ENCODE measurements at places on chromosomes 3 and 15.
A peak's percentile ranks its signal among the peaks of the same experiment; 100 is the strongest.

DNA sequence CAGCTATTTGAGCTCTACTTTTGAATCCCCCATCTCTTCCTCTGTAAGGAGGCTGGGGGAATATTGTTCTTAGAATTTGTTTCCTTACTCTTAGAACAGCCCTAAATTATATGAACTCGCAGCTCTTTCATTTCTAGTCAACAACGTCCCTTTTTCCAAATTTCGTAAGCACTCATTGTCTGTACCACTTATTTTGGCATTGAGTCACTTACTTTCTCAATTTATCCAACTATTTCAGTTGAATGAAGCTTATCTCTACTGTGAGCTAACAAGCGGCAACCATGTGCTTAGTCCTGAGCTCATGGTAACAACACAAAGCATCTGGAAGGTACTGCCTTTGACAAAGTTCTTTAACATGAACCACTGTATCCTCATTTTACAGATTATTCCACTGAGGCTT is 191.1 kb downstream of the GREM1 start:
- peak; percentile 33 for DNase-seq

DNA sequence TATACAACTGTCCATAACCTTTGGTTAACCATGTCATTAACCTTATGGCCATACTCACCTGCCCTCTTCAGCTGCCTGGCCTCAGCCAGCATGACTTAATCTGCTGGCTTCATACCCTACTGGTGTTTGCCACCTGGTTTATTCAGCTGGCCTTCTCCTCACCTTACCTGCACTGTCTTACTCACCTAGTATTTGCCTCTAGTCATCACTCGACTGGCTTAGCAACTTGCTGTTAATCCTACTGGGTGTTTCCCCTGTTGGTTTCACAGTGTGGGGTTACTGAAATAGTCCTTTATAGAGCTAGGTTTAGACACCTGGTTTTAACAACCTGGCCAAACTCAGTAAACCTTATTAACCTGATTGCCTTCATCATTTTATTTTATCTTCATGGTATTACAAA is 96.4 kb downstream of the IL12A start:
- no peak for DNase-seq

DNA sequence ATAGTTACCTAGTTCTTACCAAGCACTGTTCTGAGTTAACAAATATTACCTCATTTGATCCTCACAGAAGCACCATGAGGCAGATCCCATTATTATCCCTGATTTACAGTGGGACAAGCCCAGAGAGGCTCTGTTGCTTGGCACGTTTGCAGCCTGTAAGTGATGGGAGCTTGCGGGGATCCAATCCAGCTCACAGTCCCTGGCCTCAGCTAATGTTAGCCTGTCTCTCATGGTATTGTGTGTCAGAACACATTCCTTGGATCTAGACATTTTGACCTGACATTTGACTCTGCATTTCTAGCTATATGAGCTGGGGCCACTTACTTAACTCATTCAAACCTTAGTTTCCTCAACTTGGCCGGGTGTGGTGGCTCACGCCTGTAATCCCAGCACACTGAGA is 246.9 kb upstream of the LRTM1 start:
- DNase-seq, result no peak

GRCh38 chr3:49305608-49306007 is 28.6 kb upstream of the C3orf62 start:
- DNase-seq, result no peak

GRCh38 chr15:28131946-28132345 is 32.8 kb upstream of the OCA2 start:
- no peak for DNase-seq

DNA sequence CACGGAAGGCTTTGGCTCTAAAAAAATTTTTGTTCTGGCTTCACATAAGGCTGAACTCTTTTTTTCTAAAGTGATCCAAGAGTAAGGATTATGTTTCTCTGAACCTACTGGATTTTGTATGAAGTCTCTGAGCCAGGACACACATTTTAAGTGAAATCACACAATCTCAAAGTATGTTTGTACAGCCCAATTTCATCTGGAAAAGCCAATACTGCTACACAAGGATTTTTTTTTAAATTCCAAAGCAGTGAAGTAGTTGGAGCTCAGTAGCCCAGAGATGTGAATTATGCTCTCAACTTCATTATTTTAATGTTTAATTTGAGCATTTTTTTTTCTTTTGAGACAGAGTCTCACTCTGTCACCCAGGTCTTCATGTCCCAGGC is 243.9 kb downstream of the FAM43A start:
- no peak for DNase-seq

DNA sequence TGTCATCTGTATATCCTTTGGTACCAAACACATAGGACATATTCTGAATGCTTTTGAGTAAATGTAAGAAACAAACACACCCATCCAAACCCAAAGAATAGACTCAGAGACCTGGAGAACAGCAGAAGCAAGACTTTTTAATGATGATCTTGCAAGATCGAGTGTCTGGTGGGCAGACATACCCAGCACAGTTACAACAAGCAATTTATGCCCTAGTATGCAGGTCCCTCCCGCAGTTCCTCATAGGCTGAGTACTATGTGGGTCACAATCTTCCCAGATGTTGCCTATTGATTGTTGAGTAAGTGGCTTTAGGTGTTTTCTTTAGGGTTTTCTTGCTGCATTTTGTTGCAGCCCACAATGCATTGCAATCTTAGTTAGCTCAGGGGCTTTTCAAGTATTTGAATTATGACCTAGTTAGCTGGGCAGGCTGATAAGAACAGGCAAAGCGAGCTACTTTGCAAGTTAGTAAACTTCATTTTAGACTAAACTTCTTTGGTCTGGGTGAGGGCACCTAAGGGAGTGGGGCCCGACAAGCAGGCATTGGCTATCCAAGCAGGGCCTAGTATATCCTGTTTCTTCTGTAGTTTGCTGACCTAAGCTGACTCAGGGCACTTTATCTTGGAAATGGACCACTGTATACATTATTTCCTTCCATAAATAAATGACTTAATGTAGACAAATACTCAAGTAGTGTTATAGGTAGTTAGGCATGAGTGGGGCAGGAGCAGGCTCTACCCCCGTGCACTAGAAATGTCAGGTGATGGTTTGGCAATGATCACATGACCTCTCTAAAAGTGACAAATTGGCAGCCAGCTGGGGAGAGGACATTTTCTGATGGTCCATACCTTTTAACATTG is 87.3 kb upstream of the LIPC start:
- no peak for DNase-seq

- DNase-seq, result no peak
These were observed 256.2 kb downstream of the NLGN1 start for GRCh38 chr3:173653781-173654180.

GRCh38 chr15:29677871-29678461 is 144.3 kb downstream of the TJP1 start:
- no peak for DNase-seq

GRCh38 chr15:83656943-83657528 is 3.1 kb downstream of the ADAMTSL3 start:
- no peak for DNase-seq

DNA sequence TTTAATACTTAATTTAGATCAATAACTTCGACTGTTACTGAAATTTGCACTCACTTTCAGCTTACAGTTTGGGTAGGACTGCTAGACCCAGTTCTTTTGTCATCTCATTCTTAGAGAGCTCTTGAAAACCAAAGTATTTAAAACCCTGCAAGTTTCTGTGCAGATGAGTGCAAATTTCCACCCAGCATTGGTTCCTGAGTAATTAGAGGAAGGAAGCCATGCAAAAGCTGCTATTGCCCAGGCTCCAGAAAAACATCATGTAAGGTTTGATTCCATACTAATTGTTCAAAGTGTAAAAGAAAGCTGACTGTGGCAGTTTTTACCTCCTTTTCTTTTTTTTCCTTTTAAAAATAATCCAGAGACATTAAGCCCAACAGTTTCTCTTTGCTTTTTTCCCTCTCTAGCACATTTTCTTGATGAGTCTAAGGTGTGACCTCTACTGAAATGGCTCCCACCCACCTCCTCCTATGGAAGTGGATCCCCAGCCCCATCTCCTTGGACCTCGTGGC is 30.3 kb downstream of the ABHD2 start:
- peak; percentile 22 for DNase-seq

DNA sequence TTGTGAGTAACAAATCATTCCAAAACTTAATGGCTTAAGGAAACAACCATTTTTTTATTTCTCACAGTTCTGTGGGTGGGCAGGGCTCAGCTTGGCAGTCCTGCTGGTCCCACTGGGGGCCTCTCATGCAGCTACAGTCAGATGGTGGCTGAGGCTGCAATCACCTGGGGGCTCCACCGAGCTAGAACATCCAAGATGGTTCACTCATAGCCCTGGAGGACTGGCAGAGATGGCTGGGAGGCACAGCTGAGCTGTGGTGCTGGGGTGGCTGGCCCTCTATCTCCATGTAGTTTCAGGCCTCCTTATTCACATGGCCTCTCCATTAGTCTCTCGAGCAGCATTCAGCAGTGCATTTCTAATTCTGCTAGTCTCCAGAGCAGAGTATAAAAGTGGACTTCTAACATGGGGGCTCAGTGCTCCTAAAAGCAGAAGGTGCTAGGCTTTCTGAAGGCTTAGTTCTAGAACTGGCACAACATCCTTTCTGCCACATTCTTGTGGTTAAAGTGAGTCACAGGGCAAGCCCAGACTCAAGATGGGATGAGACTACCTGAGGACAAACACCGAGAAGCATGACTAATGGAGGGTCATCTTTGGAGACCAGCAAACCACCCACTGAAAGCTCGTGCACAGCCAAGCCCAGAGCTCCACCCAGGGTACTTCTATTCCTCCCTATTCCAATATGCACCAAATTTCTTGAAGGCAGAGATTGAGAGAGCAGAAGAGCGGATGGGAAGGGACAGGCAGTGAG is 6.3 kb downstream of the CAV3 start:
- DNase-seq, result no peak

- no peak for DNase-seq
These were observed 64.9 kb upstream of the PIK3R4 start for GRCh38 chr3:130811557-130811956.

GRCh38 chr3:155869691-155870090 is 759 bp upstream of the GMPS start:
- DNase-seq, result no peak

DNA sequence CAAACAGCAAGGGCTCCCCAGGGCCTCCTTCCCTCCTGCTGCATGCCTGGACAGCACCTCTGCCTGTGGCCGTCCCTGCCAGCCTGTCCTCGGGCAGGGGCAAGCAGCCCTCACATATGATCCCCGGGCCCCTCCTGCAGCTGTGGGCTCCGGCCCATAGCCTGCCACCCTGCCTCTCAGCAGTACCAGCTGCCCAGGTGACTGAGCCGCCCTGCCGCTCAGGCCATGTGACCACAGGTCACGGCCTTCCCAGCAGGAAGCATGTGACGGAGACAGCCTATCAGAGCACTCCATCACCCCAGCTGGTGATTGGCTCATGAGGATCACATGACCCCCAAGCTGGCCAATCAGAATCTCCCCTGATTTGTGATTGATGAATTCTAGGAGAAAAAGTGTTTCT is 23.9 kb downstream of the ALDH1L1 start:
- DNase-seq, result no peak

DNA sequence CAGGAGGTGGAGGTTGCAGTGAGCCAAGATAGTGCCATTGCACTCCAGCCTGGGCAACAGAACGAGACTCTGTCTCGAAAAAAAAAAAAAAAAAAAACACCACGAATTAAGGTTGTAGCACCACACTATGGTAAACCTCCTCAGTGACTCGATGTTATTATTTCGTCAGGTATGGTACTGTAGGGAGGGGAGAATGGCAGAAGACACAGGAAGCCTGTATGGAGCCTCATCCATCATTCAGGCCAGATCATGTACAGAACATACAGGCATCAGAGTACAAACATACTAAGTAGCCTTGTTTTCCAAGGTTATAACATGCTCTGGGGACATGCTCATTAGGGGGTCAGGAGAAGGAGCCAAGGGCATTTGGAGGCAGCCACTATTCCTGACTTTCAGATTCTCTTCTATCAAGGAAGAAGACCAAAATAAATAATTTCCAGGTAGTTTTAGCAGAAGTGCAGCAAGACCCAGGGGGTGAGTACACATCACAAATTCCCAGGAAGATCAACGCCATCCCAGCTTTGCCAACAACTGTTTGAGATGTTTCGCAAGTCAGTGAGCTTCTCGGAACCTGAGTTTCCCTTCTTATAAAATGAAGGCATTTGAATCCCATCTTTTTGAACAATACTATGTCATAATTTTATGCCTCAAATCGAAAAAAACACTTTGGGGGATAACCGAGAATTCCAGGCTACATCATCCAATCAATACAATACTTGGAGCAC is 79.8 kb downstream of the FOXP1 start:
- DNase-seq, result peak; percentile 60

- DNase-seq, result no peak
These were observed 15.1 kb upstream of the TOPAZ1 start for GRCh38 chr3:44226573-44226972.

- no peak for DNase-seq
These were observed 112.4 kb downstream of the ADAMTSL3 start for GRCh38 chr15:83766339-83766738.

GRCh38 chr3:99777708-99778107 is 40.0 kb upstream of the CMSS1 start:
- no peak for DNase-seq

GRCh38 chr3:152834191-152834775 is 648 bp upstream of the P2RY1 start:
- no peak for DNase-seq

GRCh38 chr15:62324382-62324781 is 159.3 kb upstream of the C2CD4B start:
- DNase-seq, result no peak

GRCh38 chr15:80404761-80405553 is 775 bp downstream of the ARNT2 start:
- DNase-seq, result no peak

DNA sequence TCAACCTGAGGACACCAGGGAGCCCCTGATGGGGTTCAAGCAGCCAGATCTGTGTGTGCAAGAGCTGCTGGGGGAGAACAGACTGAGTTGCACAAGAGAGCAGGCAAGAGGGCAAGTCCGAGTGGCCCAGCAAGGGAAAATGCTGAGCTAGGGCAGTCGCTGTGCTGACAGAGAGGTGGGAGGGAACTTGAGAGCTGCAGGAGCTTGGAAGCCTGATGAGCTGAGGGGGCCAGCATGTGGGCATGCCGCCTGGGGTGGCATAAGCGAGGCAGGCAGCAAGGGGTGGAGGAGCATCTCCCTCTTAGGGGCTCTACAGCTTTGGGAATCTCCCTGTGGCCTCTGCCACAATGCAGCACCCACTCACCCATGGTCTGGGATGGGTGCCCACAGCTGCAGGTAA is 4.7 kb upstream of the CORO2B start:
- no peak for DNase-seq

Data from CD14-positive monocyte (primary cell).